CD8-positive, alpha-beta memory T cell (primary cell): ENCODE measurements at places on chromosomes 5 and 9.
A peak's percentile ranks its signal among the peaks of the same experiment; 100 is the strongest.

DNA sequence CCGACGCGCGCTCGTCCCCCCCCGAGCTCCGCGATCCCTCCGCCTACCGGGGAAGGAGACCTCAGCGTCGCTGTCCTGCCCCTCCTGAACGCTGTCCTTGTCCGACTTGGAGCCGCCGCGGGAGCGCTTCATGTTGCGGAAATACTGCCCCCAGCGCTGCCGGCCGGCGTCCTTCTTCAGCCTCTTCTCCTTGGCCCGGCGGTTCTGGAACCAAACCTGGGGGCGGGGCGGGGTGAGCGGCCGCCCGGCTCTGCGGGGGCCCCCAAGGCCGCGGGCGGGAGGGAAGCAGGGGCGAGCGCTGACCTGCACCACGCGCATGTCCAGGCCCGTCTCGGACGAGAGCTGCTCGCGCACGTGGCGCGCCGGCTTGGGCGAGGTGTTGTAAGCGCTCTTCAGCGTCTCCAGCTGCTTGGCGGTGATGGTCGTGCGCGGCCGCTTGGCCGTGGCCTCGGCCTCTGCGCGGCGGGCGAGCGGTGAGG lies 6.3 kb downstream of the LHX3 start:
- DNase-seq: no peak

DNA sequence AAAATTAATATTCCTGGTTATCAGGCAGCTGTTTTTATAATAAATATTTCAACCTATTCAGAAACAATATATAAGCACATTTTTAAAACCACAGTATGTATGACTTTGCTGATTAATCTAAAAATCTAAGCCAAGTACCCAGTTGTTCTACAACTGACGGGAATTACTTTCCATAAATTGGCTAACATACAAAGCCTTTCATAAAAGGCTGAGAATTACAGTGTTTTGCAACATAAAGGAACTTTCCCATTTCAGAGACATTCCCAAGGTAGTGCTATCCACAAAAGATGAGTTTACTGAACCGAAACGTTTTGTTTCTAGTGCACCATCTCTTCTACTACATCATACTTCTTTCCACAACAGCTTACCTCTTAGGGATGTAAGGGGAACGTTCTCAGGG lies 7.2 kb downstream of the RNF145 start:
- DNase-seq: no peak

- no peak for DNase-seq
Observed at GRCh38 chr5:155085282-155085989, 71.9 kb downstream of the KIF4B start.

DNA sequence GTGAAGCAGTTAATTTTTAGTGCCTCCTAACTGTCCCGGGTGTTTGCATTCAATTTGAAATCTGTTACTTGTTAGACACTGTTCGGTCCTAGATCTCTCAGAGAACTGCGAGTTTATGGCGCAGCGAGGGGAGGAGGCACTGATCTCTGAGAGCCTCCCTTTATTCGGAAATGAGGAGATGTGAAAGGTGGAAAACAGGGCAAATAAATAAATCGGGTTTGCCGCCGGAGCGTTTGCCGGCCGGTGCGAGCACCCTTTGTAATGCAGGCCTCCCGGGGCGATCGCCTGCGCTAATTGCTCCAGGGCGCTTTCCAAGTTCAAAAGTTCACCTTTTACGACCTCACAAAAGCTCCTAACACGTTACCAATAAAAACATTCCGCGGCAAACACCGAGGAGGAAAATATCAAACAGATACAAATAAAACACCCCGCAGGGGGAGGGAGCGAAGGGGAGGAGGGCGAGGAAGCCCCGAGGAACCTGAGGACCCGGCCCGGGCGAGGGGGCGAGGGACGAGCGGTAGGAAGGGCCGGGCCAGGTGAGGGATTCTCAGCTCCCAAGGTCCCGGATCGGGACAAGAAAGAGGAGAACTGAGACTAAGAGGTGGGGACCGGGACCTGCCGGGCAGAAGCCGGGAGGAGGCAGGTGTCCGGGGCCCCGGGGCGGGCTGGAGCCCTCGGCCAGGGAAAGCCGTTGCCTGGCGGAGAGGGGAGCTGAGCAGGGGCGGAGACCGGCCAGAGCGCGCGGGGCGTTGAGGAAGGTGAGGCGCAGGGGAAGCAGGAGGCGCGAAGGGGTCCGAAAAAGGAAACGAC lies 1.4 kb downstream of the NR6A1 start:
- DNase-seq: no peak

- DNase-seq: no peak
Observed at GRCh38 chr9:10701906-10702305, 89.1 kb upstream of the PTPRD start.

GRCh38 chr9:129183495-129184218 lies 5.6 kb upstream of the IER5L start:
- no peak for DNase-seq

DNA sequence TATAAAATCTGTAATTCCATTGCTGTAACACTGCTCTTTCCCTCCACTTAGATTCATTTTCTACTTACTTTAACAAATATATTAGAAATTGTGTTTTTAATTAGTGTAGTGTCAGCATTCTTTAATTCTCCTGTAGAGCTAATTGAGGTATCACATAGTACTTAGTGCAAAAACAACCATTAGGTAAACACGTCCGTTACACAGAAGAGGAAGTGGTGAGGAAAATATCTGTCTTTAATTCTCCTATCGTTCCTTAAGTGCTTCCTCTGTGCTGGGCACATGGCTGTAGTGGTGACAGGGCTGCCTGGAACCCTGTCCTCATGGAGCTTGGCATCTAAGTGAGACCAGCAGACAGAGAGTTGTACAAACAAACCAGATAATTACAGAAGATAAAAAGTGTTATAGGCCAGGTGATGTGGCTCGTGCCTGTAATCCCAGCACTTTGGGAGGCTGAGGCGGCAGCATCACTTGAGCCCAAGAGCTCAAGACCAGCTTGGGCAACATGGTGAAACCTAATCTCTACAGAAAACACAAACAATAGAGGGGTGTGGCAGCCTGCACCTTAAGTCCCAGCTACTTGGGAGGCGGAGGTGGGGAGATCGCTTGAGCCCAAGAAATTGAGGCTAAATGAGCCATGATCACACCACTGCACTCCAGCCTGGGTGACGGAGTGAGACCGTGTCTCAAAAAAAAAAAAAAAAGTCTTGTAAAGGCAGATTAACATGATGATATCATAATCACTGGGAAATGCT lies 36.4 kb downstream of the PARP8 start:
- no peak for DNase-seq

GRCh38 chr5:107954254-107954653 lies 283.5 kb upstream of the EFNA5 start:
- no peak for DNase-seq

DNA sequence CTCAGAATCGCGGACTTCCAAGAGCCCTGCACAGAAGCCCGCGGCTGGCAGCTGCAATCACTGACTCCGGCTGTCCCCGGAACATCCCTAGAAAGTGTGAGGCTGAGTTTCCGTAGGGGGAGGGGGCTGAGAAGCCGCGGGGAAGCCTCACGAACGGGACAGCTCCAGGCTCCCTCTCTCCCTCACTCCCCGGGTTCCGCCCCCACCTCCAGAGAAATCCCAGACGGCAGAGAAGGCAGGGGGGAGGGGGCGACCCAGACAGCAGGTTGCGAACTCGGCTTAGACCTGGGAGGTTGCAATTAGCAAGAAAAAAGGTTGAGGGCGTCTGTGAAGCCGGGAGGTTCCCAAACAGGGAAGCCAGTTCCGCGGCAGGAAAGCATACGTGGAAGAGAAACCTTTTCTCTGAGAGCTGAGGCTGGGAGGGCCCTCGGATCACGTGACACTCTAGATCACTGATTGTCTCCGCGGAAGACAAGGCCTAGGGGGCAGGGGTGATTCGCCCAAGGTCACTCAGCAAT lies 73.8 kb upstream of the CPLX2 start:
- no peak for DNase-seq

GRCh38 chr5:146877178-146877681 lies 1.3 kb downstream of the PPP2R2B start:
- peak; percentile 11 for DNase-seq
